ENCODE measurements at places on chromosomes 4 and X. TPM values are rescaled to one million over a fixed set of nuclear protein-coding genes. Genes with fewer than 3 reads are reported as not detected.

- DNase-seq: no peak
- peaks cover 5% of the 10 kb centered on the region for H3K27me3 ChIP-seq
- no peaks in the 10 kb centered on the region for H3K36me3 ChIP-seq
Measured at GRCh38 chr4:71065991-71066510, 72.6 kb downstream of the DCK start.

DNA sequence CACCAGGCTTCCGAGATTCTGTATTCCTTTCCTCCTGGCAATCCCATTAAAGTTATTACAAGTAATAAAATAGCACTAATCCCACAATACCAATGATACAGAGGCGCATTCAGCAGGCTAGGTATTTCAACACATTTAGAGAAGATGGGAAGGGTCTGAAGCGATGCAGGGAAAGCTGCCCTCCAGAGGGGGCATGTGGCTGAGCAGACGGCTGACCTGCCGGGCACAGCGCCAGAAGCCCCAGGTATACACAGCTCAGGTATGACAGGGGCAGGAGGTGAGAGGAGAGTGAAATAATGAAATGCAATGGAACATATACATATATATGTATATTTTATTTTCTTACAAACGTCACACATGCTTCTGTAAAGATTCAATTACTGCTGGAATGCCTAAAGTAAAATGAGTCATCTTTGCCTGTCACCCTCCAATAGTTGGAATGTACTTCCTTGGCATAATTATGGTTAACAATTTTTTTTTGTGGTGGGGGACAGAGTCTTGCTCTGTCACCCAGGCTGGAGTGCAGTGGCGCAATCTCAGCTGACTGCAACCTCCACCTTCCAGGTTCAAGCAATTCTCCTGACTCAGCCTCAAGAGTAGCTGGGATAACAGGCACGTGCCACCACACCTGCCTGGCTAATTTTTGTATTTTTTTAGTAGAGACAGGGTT, 21.3 kb upstream of the CDKN2AIP start:
- no peaks in the 10 kb centered on the region for H3K36me3 ChIP-seq
- no peak overlapping the region for H3K4me3 ChIP-seq
- no peak for DNase-seq
- H3K27me3 ChIP-seq: no peaks in the 10 kb centered on the region

DNA sequence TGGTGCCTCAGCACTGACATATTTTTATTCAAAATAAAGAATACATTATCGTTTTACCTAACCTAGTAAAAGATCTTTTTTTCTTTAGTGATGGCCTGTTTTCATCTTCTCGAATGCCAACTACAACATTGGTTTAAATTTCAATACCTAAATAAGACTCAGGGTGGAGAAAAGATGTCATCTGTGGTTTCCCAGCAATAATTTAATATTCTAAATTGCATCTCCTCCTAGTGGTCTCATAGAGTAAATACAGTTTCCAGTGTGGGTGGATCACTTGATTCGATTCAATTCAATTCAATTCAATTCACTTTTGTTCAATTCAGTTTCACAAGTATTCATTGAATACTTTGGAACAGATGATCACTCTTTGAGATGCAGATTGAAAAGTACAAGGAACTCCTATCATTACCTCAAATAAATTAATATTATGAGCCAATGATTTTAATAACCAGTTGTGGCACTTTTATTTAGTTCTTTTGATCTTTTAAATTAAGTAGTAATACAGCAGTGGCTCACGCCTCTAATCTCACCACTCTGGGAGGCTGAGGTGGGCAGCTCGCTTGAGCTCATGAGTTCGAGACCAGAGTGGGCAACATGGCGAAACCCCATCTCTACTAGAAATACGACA, 427.2 kb downstream of the FAT4 start:
- no peak for DNase-seq
- no peaks in the 10 kb centered on the region for H3K36me3 ChIP-seq
- H3K4me1 ChIP-seq: no peaks in the 10 kb centered on the region
- H3K4me3 ChIP-seq: no peak overlapping the region

The GLRB gene
- not detected for total RNA-seq

GRCh38 chr4:1187182-1187581, 14.8 kb upstream of the SPON2 start:
- no peak overlapping the region for H3K4me3 ChIP-seq
- no peak overlapping the region for H3K27ac ChIP-seq
- DNase-seq: peak; percentile 52
- H3K36me3 ChIP-seq: peaks cover 4% of the 10 kb centered on the region
- H3K4me1 ChIP-seq: peaks cover 36% of the 10 kb centered on the region

DNA sequence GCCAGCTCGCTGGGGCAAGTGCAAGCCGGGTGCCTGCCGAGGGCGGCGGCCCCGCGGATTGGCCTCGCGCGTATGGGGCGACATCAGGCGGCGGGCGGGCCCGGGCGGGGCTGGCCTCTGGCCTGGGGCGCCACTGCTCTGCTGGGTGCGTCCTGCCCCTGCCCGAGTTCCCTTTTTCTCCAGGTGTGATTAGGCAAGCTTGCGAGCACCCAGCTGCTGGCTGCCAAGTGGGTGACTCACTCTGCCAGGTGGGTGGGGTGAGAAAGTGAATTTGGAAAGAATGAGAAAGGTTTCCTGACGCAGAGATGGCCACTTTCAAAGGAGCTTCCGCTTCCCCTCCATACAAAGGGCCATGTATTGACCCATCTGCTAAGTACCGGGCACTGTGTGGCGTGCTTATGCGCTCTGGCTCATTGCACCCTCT, 32.5 kb downstream of the FGFBP1 start:
- no peaks in the 10 kb centered on the region for H3K36me3 ChIP-seq
- H3K27ac ChIP-seq: no peak overlapping the region
- peaks cover 28% of the 10 kb centered on the region for H3K27me3 ChIP-seq

GRCh38 chrX:6257025-6257424, 28.4 kb upstream of the NLGN4X start:
- no peak overlapping the region for H3K27ac ChIP-seq
- H3K4me1 ChIP-seq: no peaks in the 10 kb centered on the region

- DNase-seq: no peak
- H3K27me3 ChIP-seq: peaks cover 23% of the 10 kb centered on the region
- no peak overlapping the region for H3K27ac ChIP-seq
- no peak overlapping the region for H3K4me3 ChIP-seq
- no peaks in the 10 kb centered on the region for H3K4me1 ChIP-seq
Measured at GRCh38 chrX:50721764-50722521, 92.1 kb downstream of the SHROOM4 start.

The P2RY10 gene
- total RNA-seq: 81.3 TPM

The SPANXC gene
- not detected for total RNA-seq

The GPRASP1 gene
- total RNA-seq: 7.4 TPM

The CLDN22 gene
- not detected for total RNA-seq

GRCh38 chr4:124644621-124645020, 67.9 kb downstream of the ANKRD50 start:
- H3K4me3 ChIP-seq: no peak overlapping the region
- H3K27me3 ChIP-seq: peaks cover 7% of the 10 kb centered on the region
- H3K36me3 ChIP-seq: no peaks in the 10 kb centered on the region
- peaks cover 5% of the 10 kb centered on the region for H3K4me1 ChIP-seq
- DNase-seq: no peak

The MAGED4B gene
- 3.0 TPM for total RNA-seq

DNA sequence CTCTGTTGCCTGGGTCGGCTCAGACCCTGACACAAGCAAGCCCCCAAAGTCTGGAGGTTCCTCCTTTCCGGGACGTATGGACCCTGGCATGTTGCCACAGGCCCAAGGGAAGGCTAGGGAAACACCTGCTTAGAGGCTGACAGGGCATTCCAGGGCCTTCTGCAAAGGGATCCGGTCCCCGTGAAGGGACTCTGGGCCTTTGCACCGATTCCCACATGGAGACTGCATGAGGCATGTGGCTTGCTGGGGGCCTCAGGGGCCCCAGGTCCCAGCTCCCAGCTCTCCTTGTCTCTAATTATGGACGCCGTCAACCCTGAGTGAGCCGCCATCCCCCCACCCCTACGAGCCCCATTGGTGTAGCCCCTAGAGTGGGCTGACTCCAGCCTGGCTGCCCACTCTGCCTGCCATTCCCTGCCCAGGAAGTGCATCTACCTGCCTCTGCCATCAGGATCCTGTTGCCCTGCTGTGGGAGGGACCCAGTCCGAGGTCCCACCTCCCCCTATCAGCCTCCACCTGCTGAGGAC, 4.2 kb upstream of the RGS12 start:
- peaks cover 27% of the 10 kb centered on the region for H3K27me3 ChIP-seq
- H3K27ac ChIP-seq: no peak overlapping the region
- no peak overlapping the region for H3K4me3 ChIP-seq
- H3K4me1 ChIP-seq: peaks cover 8% of the 10 kb centered on the region

DNA sequence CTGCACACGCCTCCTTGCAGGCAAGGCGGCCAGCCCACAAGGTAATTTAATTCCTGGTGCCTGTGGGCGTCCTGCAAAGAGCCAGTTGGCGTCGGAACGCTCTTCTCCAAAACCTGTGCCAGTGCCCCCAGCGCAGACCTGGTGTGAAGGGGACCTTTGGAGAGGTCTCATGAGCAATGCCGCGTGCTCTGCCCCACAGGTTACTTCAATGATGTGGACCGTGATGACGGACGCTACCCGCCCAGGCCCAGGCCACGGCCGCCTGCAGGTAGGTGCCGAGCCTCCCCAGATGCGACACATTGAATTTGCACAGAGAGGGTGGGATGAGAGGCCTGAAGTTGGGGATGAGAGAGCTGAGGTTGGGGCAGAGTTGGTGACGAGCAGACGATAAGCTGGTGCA, 34.4 kb upstream of the GYG2 start:
- H3K27ac ChIP-seq: no peak overlapping the region
- DNase-seq: no peak
- H3K27me3 ChIP-seq: peaks cover 16% of the 10 kb centered on the region
- no peaks in the 10 kb centered on the region for H3K4me1 ChIP-seq

- no peaks in the 10 kb centered on the region for H3K27me3 ChIP-seq
- H3K4me3 ChIP-seq: no peak overlapping the region
- DNase-seq: no peak
- H3K27ac ChIP-seq: no peak overlapping the region
- no peaks in the 10 kb centered on the region for H3K4me1 ChIP-seq
- H3K36me3 ChIP-seq: no peaks in the 10 kb centered on the region
Measured at GRCh38 chr4:4985844-4986243, 33.4 kb downstream of the CYTL1 start.

The ACE2 gene
- total RNA-seq: 0.16 TPM

GRCh38 chrX:149124526-149125108, 380.5 kb downstream of the IDS start:
- no peaks in the 10 kb centered on the region for H3K4me1 ChIP-seq
- H3K36me3 ChIP-seq: no peaks in the 10 kb centered on the region
- H3K27ac ChIP-seq: no peak overlapping the region
- H3K27me3 ChIP-seq: peaks cover 18% of the 10 kb centered on the region

GRCh38 chr4:152961773-152962115, 25.6 kb downstream of the FHDC1 start:
- no peaks in the 10 kb centered on the region for H3K36me3 ChIP-seq
- no peak for DNase-seq
- H3K4me1 ChIP-seq: no peaks in the 10 kb centered on the region
- H3K27me3 ChIP-seq: no peaks in the 10 kb centered on the region
- H3K27ac ChIP-seq: no peak overlapping the region

The STOX2 gene
- not detected for total RNA-seq

DNA sequence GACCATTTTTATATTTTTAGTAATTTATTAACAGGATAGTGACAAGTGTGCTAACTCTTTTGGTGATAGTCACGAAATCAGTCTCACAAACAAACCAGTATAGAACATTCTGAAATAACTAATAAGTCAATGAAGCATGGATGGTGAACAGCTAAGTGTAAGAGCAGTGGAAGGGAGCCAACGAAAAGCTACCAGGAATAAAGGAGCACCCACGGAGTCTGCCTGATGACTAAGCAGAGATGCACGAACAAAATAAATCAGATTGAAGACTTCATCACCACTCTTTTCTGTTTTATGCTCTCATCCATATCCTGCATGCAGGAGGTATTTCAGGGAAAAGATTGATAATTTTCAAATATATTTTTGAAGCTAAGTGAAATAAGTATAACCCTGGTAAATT, 891.1 kb upstream of the HS3ST1 start:
- no peaks in the 10 kb centered on the region for H3K27me3 ChIP-seq
- H3K36me3 ChIP-seq: no peaks in the 10 kb centered on the region
- no peak for DNase-seq

DNA sequence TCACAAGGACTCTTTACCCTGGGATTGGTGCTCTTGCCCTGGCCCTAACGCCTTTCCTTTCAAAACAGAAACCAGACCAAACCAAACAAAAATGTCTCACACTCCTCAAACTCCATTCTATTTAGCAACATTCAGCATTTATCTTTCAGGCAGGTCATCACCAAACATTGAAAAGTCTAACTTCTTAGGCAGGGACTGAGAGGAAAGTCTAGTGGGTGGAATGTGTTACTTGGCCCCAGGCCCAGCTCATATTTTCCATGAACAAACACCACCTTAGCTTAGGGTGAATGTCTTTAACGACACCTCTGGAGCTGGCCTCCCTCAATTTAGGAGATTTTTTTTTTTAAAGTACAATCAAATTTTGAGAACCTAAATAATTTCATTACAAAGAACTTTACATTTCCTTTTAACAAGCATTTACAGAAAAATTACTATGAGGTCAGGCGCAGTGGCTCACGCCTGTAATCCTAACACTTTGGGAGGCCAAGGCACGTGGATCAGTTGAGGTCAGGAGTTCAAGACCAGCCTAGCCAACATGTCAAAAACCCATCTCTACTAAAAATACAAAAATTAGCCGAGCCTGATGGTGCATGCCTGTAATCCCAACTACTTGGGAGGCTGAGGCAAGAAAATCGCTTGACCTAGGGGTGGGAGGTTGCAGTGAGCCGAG, 10.2 kb upstream of the N4BP2 start:
- peak overlapping the region; percentile 26 for H3K4me3 ChIP-seq
- H3K27me3 ChIP-seq: no peaks in the 10 kb centered on the region
- no peaks in the 10 kb centered on the region for H3K36me3 ChIP-seq
- DNase-seq: peak; percentile 31
- H3K27ac ChIP-seq: peak overlapping the region; percentile 16

- H3K4me3 ChIP-seq: no peak overlapping the region
- no peak overlapping the region for H3K27ac ChIP-seq
- H3K4me1 ChIP-seq: no peaks in the 10 kb centered on the region
- H3K27me3 ChIP-seq: no peaks in the 10 kb centered on the region
- H3K36me3 ChIP-seq: no peaks in the 10 kb centered on the region
Measured at GRCh38 chr4:91116861-91117260, 989.7 kb downstream of the CCSER1 start.

DNA sequence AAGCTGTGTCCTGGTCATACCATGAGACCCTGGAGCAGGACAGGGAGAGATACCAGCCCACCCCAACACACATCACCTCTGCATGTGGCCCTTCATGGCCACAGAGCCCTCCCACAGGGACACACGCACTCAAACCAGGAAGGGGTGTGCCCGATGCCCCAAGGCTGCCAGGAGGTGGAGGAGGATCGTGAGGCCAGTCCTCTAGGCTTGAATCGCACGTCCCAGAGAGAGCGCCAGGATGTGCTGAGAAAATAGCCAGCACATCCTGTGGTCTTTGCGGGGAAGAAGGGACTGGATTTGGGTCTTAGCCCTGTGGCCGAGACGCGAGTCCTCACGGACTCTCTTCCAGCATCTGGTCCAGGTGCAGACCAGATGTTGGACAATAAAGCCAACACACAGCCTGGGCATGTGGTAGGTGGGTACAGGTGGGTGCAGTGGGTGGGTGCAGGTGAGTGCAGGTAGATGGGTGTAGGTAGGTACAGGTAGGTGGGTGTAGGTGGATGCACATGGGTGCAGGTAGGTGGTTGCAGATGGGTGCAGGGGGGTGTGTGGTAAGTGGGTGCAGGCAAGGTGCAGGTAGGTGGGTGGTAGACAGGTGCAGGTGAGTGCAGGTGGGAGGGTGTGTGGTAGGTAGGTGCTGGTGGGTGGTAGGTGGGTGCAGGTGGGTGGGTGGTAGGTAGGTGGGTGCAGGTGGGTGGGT, 94.3 kb upstream of the AFAP1 start:
- H3K4me3 ChIP-seq: no peak overlapping the region
- no peak overlapping the region for H3K27ac ChIP-seq
- H3K36me3 ChIP-seq: no peaks in the 10 kb centered on the region
- peaks cover 9% of the 10 kb centered on the region for H3K4me1 ChIP-seq

Measured in activated T-cell treated with anti-CD3 and anti-CD28 coated beads, Interleukin-2, amount 50 U/mL, for 72 hours (primary cell).